BJ (cell line): ENCODE measurements at places on chromosomes 7 and 10.

DNA sequence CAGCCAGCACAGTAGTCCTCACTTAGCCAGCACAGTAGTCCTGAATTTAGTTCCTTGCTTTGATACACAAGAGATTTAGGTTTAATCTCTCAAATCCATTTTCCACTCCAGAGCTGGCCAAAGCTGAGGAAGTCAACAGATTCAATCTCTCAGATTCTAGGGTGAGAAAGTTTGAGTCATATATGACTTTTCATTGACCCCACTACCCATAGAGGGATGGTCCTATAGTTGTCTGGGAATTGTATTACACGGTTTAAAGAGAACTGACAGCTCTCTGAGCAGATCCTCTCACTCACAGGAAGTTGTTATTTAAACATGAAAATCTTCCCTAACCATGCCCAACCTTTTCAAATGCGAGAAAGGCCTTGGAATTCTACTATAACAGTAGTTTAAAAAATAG lies 641.8 kb upstream of the SEMA3D start:
- no peak for DNase-seq

DNA sequence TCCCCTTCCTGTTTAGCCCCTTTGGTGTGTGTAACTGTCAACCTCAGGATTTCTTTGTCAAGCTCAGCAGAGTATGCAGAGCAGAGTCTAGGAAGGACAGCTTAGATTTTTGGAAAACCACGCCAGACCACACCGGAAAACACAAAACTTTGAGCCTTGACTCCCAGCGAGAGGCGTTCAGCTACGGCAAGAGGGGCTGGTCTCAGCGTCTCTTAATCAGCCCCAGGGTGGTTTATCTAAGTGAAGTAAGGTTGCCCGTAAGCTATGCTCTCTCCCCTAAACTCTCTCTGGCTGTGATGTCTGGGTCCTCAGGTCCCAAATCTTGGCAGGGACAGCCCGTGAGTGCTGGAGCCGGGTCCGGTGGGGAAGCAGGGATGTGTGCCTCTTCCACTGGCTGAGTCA lies 230.9 kb downstream of the KLF6 start:
- no peak for DNase-seq

DNA sequence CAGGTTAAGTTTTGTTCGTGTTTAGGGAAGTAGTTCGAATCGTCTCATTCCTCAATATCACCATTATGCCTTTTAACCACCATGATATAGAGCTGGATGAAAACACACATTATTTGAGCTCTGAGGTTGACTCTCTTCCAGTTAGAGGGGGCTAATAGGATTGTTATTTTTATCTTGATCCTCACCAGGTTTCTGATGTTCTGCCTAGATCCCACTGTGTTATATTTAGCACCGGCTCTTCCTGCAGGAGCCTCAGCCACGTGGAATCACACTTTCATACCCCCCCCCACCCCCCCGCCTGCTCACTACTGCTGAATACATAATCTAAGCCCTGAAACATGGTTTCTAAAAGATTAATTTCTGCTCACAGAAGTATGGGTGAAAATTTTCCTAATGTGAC lies 88.3 kb downstream of the NRCAM start:
- DNase-seq, result no peak

- no peak for DNase-seq
Observed at GRCh38 chr10:61543831-61544230, 90.7 kb upstream of the TMEM26 start.

- no peak for DNase-seq
Observed at GRCh38 chr10:124323806-124324205, 94.9 kb downstream of the OAT start.

GRCh38 chr10:128277267-128277840 lies 151.1 kb upstream of the MKI67 start:
- no peak for DNase-seq

DNA sequence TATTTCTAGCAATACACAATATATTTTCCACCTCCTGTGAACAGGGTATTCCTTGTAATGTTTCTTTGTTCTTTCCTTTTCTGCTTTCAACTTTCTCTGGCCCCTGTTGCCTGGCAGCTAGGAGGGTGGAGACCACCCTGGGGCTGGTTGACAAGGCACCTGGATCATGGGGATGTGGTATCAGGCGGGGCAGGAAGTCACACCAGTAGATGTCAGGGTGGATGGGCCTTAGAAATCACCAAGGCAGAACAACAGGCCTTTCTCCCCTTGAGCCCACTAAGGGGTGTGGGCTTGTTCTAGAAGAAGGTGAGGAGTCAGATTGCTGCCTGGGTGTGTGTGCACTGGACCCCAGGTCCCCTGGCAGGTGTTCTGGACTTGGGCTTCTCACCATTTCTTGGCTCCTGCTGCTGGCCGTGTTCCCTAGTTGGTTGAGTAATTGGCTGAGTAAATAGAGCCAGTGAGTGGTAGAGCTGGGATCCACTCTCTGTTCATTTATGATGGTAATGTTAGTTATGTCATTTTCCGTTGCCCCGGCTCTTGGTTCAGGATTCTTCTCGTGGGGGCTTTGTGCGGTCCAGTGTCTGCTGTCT lies 24.9 kb downstream of the ZNF783 start:
- DNase-seq, result no peak

- DNase-seq, result no peak
Observed at GRCh38 chr10:74056050-74056818, 58.3 kb downstream of the VCL start.

DNA sequence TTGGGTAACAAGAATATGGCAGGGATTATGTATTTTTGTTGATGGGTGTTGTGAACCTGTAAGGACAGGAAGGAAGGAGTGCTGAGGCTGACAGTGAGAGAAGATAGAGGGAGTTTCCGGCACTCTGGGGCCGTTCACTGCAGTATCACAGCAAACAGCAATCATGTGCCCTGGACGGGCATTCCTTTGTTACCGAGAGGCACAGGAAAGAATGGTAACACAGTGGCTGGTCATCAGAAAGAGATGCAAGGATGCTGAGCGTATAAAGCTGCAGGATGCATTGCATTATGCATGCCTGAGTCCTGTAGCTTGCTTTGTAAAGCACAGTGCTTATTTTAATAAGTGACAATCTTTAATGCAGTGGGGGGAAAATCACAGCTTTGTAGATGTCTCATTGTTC lies 286.8 kb downstream of the RPS24 start:
- DNase-seq, result no peak

DNA sequence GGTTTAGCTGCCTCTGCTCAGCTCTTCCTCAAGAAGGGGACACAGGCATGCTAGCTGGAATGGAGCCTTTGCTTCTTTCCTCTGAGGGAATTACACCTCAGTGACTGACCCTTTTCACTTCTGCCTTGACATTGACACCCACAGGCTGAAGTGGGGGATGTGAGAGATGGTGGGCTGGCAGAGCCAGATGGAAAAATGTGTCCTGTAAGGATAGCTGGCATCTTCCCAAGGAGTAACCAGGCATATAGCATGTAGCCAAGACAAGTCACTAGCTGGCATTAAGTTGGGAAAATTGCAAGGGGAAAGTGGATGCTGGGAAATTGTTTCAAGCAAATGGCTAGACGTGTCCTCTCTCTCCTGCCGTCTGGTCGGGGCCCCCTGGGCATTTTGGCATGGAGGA lies 19.9 kb downstream of the STMP1 start:
- no peak for DNase-seq

DNA sequence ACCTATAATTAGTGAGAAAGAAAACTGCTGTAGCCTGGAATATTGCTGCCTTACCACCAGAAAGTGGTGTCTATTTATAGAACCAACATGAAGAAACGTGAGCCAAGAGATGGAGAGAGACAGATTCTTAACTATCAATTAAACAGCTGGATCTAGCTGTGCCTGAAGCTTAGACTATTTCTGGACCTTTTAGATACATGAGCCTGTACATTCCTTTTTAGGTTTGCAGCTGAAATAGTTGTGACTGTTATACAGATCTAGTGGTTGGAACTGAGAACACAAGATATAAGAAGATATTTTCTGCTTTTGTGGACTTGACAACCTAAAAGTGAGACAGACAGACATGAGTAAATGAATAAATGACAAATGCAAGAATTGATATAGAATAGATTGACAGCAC lies 73.4 kb downstream of the CDK14 start:
- no peak for DNase-seq

DNA sequence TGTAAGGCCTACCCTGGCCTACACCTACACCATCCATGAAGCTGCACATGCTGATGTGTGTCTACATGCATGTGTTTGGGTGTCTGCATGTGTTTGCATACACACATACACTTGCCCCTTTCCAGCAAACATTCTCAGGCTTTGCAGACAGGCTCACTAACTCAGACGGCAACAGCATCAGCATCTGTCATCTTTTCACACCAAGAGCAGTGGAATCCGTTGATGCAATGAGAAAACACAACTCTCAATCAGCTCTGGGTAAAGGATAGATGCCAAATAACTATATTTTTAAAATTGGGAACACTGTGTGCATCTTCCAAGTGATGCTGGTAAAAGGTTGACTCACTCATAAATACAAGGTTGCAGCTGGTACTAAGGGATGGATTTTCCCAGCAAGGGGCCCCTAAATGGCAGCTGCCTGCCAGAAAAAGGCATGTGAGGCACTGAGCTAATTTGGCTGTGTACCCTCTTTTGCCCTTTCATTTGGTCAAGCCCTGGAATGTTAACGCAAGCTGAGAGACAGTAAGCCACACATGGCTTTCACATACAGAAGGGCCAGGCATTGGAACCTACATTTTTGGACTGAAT lies 296.3 kb upstream of the NPSR1 start:
- no peak for DNase-seq

- no peak for DNase-seq
Observed at GRCh38 chr10:108975459-108976058, 947.8 kb downstream of the XPNPEP1 start.

GRCh38 chr10:120999868-121000267 lies 148.7 kb downstream of the WDR11 start:
- DNase-seq, result no peak

DNA sequence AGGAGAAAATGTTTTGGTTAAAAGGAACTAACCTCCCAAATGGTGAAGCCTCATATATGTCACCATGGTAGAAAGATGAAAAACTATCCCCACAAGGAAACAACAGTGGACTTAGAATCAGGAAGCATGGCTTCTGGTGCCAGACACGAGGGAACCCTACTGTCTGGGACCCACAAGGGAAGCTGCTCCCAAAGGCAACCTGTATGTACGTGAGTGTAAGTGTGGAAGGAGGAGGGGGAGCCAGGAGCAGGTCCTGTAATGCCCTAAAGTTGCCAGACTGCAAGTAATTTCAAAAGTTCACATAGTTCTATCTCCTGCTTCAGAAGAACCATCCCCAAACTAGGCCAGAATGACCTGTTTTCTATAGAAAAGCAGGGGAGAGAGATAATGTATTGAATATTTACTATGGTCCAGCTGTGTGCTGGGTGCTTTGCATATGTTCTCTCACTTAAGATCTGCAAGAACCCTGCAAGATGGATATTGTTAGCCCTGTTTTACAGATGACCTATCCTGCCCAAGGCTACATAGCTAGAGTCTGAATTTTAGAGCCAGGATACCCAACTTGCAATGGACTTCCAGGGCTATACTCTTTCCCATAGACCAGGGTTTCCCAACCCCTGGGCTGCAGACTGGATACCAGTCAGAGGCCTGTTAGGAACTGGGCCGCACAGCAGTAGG lies 19.2 kb downstream of the DUSP5 start:
- DNase-seq, result no peak

DNA sequence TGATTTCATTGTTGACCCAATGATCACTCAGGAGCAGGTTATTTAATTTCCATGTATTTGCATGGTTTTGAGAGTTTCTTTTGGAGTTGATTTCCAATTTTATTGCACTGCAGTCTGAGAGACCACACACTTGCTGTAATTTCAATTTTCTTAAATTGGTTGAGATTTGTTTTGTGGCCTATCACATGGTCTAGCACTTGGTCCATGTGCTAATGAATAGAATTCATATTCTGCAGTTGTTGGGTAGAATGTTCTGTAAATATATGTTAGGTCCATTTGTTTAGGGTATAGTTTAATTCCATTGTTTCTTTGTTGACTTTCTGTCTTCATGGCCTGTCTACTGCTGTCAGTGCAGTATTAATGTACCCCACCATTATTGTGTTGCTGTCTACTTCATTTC lies 36.3 kb upstream of the PPP1R9A start:
- DNase-seq, result no peak

GRCh38 chr10:90592638-90593302 lies 265.1 kb downstream of the HTR7 start:
- DNase-seq, result no peak

- peak; percentile 21 for DNase-seq
Observed at GRCh38 chr7:50436133-50436806, 13.9 kb downstream of the FIGNL1 start.

DNA sequence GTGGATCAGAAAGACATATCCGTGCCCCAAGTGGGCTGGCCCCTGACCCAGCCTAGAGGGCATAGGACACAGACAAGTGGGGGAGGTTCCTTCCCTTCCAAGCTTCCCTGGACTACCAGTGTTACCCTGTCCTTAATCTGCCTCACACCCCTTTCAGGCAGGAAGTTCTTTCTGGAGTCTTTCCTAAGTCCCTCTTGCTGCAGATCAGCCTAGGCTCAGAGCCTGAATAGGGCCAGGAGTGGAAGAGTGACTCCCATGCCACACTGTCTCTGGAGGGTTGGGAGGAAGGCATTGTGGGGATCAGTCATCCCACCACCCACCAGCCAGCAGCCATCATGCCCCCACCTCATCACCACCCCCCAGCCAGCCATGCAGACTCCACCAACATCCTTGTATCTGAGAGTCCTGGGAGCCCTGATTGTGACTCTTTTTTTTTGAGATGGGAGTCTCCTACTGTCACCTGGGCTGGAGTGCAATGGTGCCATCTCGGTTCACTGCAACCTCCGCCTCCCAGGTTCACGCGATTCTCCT lies 22.6 kb downstream of the POLL start:
- DNase-seq, result no peak

GRCh38 chr10:111874576-111874975 lies 309.0 kb downstream of the GPAM start:
- no peak for DNase-seq

DNA sequence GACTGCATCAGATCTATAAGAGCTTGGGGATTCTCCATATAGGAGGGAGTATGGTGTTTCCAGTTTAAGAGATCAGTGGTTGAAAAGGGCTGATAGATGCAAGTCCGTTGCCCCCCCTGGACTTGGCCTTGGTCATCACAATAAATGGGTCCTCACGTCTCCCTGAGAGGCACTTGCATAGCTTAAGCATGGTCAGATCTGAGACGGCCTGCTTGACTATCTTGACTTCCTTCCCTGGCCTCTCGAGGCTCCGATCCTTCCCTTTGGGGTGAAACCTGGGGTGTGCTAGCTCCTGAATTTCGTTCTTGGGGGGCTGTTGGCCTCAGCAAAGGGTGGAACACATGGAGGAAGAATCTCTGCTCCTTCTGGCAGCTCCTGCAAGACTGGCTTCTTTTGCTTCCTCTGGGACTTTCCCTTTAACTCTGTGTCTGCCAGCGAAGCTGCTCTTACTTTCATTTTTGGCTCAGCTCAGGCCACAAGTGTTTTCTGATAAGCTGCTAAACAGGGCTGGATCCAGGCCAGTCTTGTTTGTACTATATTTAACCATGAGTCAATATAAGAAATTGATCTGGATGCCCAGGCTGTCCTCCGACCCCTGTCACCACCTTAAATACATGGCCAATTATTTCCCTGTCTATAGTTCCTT lies 11.2 kb upstream of the ZNF485 start:
- no peak for DNase-seq

- DNase-seq, result no peak
Observed at GRCh38 chr7:1523208-1523607, 7.3 kb upstream of the MAFK start.

- DNase-seq, result peak; percentile 15
Observed at GRCh38 chr7:25565949-25566348, 337.7 kb upstream of the NPVF start.
